Upper lobe of right lung (tissue), 1 donor: ENCODE measurements at places on chromosomes 5 and 9.

GRCh38 chr9:77018969-77019235 lies 553 bp upstream of the FOXB2 start:
- no peak for DNase-seq

DNA sequence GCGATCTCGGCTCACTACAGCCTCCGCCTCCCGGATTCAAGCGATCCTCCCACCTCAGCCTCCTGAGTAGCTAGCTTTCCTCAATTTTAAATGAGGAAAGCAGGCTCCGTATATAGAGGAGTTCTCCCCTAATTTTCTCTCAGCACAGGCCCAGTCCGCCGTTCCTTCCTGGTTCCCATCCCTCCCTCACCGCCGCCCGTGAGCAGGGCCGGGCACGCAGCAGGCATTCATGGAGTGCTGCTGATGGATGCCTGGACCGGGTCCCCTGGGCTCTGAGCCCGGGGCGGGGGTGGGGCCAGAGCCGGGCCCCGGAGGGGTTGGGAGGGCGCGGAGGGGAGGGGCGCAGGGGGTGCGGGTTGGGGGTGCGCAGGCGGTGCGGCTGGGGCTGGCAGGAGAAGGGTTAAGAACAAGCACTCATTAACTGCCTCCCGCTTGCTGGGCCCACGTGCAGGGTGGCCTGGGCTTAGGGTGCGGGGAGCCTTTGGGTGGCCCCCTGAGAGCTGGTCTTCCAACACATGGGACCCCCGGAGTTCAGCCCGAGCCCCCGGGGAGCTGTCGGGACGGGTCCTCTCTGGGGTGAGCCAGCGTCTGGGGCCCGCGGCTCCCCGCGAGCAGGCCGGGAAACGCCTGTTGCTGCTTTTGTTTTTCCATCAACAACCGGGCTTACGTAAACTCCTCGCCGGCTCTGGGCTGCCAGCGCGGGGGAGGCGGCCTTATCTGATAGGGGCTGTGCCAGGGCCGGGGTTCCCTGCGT lies 33.7 kb downstream of the LHX2 start:
- DNase-seq = peak; percentile 77

GRCh38 chr9:79034583-79034982 lies 537.2 kb upstream of the TLE4 start:
- DNase-seq = no peak

- DNase-seq = no peak
Observed at GRCh38 chr9:112360047-112360804, 19.7 kb upstream of the HSDL2 start.

DNA sequence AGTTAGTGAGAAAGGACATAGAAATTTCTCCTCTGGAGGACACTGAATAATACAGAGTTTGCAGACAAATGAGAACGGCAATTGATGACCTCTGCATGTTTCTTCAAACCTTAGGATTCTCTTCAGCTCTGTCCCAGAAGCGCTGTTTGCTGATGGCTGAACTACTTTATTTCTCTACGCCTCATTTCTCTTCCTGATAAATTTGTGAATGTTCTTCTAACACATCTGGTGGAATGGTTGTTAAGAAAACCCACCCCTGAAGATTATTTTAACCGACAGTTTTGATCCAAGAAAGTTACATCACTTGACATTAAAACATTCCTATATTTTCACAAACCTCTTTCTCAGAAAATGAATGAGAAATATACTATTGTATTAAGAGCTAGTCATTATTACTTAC lies 1150.6 kb downstream of the DTWD2 start:
- no peak for DNase-seq

- DNase-seq = no peak
Observed at GRCh38 chr5:138843316-138844124, 31.6 kb downstream of the LRRTM2 start.

DNA sequence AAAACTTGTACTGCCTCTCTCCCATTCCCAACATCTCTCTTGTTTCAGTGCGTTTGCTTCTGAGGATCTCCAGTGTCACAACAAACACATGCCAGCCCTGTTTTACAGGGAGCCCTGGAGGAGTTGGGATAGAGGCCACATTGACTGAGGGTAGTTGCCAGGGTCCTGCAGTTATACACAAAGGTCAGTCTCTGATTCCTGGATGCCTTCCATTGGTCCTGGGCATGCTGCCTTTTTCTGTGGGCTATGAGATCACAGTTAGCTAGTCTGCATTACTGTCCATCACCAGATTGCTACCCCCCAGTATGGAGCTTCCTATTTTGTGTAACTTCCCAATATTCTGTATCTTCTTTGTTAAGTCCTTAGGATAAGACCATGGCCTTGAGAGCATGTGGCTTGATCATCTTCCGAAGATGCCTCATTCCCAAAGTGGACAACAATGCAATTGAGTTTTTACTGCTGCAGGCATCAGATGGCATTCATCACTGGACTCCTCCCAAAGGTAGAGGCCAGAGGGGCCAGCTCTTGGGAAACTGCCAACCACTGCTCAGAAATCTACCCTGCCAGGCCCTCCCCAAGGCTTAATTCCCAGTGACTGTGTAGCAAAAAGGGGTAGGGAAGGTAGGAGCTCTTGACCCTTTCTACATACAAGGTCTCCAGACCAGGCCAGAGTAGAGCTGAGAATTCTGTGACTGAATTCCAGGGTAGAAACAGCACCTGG lies 9.5 kb downstream of the NUDT2 start:
- no peak for DNase-seq

GRCh38 chr5:126139086-126139485 lies 284.1 kb upstream of the GRAMD2B start:
- no peak for DNase-seq

- DNase-seq = peak; percentile 81
Observed at GRCh38 chr9:83432104-83432627, 106.0 kb downstream of the FRMD3 start.

- no peak for DNase-seq
Observed at GRCh38 chr9:112551641-112552040, 65.0 kb downstream of the KIAA1958 start.
